ENCODE measurements at places on chromosomes 1 and 21. TPM values are rescaled to one million over a fixed set of nuclear protein-coding genes. Genes with fewer than 3 reads are reported as not detected.

GRCh38 chr1:61631436-61631835 is 93.5 kb downstream of the TM2D1 start:
- DNase-seq = no peak

The TRMT13 gene
- polyA plus RNA-seq = 5.9 TPM

The GORAB gene
- 5.8 TPM for polyA plus RNA-seq

The GBP2 gene
- polyA plus RNA-seq = 30.1 TPM

DNA sequence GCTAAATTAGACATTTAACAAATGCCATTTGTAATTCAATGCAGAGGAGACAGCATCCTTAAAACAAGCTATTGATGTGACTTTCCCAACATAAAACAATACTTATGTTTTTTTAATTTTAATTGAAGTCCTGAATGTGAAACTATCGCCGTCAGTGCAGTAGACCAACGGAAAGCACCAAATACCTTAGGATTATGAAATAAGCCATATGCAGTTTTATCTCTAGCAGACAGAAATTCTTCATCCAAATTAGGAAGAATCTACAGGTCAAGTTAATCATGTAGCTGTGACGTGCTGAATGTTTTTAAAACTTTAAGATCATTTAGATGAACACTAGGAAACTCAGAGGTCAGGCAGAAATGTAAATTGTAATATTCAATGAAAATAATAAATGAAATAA is 714 bp upstream of the ST6GALNAC5 start:
- no peak for DNase-seq

DNA sequence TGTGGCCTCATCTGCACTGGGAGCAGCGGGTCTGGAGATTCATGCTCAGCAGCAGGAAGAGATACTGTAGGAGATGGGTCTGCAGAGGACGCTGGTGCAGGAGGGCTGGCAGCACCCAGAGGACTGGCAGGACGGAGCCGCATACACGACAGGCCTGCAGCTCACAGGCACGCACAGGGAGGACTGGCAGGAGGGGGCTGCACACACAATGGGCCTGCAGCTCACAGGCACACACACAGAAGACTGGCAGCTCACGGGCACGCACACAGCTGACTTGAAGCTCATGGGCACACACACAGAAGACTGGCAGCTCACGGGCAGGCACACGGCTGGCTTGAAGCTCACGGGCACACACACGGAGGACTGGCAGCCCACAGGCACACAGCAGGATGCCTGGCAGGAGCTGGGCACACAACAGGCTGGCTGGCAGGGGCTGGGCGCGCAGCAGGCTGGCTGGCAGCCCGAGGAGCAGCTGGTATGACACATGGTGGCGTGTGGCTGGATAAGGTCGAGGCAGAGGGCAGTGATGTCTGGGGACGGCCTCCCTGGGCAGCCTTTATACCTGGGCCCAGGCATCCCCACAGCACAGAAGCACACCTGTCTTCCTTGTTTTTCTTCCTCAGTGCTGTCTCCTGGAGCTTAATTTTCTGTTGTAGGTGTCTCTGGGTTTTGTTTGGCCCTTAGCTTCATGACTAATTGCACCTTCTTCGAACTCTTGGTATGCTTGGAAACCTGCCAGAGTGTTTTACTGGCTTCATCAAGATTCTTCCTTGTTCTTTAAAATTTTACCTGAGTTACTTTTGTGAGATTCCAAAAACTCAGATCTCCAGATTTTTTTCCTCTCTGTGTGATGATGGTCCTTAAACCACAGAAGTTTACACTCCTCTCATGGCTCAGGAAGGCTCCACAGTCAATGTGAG is at the start of gene KRTAP12-2:
KRTAP12-2 (minus strand) TSS at position 527 of the 920 bp plus-strand sequence; CDS start at position 486, 41 bp downstream.
- no peak for DNase-seq

The CYP4Z1 gene
- 0.19 TPM for polyA plus RNA-seq

The LY9 gene
- polyA plus RNA-seq = 0.41 TPM

The LCE1D gene
- not detected for polyA plus RNA-seq

DNA sequence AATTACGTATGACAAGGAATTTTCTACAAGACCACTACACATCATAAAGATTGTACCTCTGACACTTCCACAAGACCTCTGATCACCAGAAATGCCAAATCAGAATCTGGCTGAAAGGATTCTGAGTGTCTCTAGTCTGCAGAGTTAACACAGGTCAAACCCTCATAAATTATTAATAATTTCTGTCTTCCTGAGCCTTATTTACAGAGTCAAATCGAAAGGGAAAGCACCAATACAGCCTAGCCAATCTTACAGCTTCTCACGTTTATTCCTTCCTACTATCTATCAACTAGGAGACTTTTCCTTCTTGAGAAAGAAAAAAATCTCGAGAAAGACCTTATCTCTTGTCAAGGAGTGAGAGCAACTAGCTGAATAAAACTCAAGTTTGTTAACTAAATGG is 2151.6 kb downstream of the MRPL39 start:
- no peak for DNase-seq

The LAX1 gene
- polyA plus RNA-seq = not detected

- no peak for DNase-seq
Measured at GRCh38 chr1:246565751-246566127, 322 bp downstream of the TFB2M start.

DNA sequence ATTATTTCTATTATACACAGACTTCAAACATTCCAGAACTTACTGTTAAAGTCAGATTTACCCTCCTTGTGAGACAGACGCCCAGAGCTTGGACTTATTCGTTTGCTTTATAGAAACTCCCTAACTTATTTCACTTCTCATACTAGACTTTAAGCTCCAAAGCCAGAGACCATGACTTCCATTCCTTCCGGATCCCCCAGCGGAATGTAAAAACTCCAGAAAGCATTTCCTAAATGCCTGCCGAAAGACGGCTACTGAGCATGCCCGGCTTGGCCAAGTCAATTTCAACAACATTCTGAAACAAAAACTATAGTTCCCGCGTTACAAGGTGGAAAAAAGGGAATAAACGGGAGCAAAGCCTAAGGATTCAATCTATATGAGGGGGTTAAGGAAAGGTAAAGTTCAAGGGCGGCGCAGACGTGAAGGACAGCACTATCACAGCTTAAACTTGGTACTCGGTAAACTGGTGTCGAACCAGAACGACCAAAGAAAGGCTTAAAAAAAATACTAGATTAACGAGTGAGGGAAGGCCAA is 1.1 kb downstream of the USP48 start:
- peak; percentile 83 for DNase-seq
